ENCODE measurements at places on chromosomes 2 and 18.

DNA sequence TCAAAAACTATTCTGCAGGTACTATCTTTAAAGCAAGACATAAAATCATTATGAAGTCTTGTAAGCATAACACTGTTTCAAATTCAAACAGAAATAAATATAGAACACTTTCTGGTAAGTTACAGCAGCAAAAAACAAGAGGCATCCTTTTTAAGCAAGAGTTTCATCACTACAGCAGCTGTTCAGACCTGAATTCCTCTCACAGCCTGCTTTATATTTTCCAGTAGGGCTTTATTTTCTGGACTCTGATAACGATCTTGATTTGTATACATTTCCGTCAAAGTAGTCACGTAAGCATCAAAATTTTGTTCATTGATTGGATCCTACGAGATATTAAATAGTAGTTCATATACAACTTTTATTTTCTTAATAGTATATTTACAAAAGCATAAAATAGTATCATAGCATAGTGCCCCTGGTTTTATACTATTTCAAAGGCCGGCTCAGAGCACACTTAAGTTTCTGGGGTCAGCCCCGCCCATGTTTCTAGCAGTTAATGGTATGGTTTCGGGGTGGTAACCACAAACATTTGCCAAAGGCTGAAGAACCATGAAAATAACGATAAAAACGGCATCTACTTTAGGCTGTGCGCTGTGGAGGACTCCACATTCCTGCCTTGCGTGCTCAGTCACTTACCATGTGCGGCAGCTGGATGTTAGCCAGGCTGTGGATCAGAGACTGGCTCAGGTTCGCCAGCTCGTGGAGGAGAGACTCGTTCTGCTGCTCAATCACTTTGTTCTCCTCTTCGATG, 47.5 kb upstream of the PXDN start:
- DNase-seq = no peak

- DNase-seq = no peak
Measured at GRCh38 chr2:29189052-29189451, 73.8 kb downstream of the CLIP4 start.

GRCh38 chr18:78526923-78527711, 452.5 kb upstream of the SALL3 start:
- DNase-seq = no peak

- no peak for DNase-seq
Measured at GRCh38 chr2:84991404-84992160, 20.6 kb downstream of the KCMF1 start.

- peak; percentile 40 for DNase-seq
Measured at GRCh38 chr2:234288974-234289455, 207.9 kb downstream of the ARL4C start.

DNA sequence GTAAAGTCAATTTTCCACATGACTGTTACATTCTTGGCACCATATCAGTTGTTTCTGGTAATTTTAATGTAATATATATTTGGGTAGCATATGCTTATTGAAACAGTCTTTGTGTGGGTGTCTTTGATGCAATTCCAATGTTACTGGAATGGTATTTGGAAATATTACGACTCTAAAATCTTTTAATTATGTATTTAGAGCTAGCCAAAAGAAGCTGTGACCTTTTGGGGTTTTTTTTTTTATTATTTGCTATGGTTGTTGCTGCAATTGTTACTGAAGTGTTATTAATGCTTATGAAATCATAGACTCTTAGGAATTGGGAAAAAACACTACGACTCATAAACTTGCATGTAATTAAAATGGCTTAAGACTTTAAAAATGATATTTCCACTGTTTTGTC, 95.9 kb downstream of the AOX1 start:
- no peak for DNase-seq

- no peak for DNase-seq
Measured at GRCh38 chr2:102018823-102019445, 27.2 kb downstream of the IL1R2 start.

DNA sequence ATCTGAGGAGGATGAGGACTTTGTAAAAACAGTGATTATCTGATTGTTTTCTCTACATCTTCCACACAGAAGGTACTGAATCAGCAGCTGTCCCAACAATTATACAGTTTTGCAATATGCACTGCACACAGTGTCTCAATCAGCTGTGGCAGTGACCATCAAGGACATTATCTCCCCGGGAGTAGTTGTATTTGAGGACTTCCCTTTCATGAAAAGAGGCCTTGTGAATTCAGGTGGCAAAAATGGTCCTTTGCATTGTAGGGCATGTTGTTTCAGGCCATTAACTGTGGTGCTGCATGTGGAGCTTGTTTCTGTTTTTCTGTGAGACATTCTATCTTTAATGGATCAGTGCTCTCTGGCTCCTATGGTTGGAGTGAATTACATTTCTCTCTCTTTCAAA, 779.4 kb upstream of the FSHR start:
- no peak for DNase-seq

- no peak for DNase-seq
Measured at GRCh38 chr2:861655-862354, 88.8 kb upstream of the SNTG2 start.

DNA sequence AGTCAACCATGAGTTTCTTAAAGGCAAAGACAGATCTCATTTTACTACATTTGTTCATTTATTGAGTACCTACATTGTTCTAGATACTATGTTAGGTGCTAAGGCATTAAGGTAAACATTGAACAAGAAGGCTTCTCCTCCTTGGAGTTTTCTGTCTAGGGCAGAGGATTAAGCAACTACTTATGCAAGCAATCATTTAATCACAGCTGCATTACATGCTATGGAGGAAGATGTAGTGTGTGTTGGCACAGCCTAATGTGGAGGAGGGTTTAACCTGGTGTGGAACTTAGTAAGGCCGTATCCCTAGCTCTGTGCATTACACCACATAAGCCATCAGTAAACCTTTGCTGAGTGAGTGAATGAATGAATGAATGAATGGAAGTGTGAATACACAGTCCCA, 106.5 kb upstream of the MAP3K20 start:
- DNase-seq = no peak

DNA sequence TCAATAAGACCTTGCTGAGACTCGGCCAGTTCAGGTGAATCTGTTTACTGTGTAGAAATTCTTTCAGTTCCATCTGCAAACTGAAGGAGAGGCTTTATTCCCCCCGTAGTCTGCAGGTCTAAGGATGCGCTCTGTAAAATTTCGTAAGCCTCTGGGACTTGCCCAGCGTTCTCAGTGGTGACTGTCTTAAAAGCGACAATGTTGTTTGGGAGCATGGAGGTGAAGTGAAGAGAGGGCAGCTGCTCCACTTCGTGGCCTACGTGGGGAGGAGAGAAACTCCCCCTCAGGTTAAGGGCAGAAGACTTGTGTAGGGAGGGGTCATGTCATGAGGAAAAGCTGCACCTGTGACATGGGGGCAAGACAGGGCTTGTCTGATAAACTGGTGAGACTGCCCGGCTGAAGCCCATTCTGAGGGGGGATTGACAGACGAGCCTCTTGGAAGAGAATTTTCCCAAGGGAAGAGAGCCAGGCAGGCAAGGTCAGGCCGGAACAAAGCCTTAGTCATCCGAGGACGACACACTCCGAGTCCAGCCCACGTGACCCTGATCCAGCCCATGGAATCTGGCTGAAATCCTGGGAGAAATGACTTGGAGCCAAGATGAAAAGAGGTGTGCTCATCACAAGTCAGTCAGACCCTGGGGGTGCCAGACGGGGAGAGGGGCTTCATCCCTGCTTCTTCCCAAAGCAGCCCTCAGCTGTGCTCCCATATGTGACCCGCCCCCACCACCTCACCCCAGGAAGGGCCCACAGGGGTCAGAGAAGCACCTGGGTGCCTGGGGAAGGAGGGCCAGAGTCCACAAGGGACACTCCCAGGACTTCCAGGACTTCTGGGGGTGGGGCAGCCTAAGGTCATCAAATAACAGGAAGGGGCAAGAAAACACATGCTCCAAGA, 88.5 kb upstream of the SH3BP4 start:
- peak; percentile 68 for DNase-seq

GRCh38 chr2:130825966-130826253, 10.8 kb upstream of the ARHGEF4 start:
- no peak for DNase-seq

DNA sequence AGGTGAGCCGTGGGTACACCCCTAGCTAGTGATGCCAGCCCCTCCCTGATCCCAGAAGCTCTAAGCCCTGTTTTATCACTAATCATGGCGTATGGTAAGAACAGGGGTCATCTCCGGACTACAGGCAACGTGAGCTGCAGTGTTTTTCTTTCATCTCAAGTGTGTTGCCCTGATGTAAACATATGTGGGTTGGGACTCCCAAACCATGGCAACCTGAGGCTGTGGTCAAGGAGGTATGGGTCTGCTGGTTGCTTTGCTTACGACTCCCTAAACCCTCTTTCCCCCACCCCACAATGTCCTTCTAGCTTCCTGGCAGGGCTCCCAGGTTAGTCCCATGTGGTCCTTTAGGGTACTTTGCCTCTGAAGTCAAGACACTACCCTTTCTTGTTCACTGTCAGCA, 53.6 kb upstream of the AFF3 start:
- no peak for DNase-seq

- peak; percentile 23 for DNase-seq
Measured at GRCh38 chr2:25617948-25618646, 55.3 kb downstream of the DTNB start.

DNA sequence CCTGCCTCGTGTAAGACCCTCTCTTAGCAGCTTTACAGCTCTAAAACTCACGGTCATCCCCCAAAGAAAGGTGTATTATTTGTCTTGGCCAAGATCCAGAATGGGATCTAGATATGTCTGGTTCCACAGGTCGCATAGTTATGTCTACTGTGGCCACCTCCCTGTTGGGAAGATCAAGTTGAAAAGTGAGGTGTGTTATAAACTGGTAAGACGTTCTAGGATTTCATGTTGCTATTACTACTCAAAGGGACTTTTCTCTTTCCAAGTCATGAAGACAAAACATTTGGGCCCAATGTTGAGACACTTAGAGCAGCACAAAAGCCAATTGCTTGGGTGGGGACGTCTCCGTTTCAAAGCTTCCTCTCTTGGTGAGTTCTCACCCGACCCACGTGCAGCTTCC, 766.0 kb downstream of the RNF144A start:
- DNase-seq = no peak

DNA sequence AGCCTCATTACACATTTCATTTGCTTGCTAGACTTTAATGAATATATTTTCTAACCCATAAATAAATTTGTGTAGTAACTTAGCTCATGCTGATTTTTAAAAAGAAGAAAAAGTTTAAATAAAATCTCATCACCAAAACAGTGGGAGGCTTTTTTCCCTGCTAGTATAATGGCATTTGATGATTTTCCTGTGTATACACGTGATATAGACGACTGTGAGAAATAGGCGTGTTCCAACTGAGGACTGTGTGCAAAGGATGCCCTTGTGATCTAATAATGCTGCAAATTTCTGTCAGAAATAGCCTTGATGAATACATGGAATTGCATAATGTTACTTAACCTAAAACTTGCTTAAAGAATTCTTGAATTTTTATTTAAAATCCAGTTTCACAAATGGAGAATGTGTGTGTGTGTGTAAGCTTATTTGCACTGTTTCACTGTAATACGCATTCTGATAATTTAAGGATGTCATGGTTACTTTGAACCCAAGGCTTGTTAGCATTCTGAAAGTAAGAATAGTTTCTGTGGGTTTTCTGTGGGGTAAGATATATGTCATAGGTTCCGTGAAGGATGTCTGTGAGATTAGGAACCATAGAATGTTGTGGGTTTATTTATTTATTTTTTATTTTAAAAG, 178.0 kb downstream of the DLGAP1 start:
- no peak for DNase-seq

DNA sequence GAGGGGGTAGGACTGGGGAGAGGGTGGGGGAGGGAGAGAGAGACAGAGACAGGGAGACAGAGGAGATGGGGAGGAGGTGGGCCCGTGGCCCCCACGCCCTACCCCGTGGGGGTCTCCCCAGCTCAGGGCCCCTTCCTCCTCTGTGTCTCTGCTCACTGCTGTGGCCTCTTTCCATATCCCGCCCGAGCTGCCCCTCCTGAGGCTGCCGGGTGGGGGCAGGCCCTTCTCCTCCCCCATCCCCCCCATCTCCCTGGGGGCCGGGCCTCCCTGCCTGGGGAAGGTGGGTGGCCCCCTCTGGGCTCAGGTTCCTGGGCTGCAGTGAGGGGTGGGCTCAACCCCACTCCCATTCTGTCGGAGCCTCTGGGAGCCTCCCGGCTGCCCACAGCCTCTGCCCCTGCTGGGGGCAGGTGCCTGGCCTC, 332 bp upstream of the PDCD1 start:
- no peak for DNase-seq

DNA sequence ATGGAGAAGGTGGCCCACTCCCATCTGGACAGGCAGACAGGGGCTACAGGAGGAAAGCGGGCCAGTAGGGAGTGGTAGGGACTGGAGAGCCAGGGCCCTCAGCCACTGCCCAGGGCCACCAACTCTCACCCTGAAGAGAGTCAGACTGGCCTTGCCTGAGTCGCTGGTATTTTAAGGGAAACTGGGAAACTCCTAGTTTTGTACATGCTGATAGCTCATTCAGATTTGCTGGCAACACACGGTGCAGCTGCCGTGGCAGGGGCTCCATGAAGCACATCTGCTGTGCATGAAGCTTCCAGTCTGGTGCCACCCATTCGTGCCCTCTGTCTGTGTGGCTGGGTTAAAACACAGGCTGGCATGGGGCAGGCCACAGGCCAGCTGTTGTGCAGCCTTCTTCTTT, 137.3 kb upstream of the GLI2 start:
- DNase-seq = no peak

- DNase-seq = no peak
Measured at GRCh38 chr2:38722271-38723061, 28.7 kb downstream of the SRSF7 start.

- no peak for DNase-seq
Measured at GRCh38 chr2:200772620-200773019, 39.1 kb upstream of the BZW1 start.

DNA sequence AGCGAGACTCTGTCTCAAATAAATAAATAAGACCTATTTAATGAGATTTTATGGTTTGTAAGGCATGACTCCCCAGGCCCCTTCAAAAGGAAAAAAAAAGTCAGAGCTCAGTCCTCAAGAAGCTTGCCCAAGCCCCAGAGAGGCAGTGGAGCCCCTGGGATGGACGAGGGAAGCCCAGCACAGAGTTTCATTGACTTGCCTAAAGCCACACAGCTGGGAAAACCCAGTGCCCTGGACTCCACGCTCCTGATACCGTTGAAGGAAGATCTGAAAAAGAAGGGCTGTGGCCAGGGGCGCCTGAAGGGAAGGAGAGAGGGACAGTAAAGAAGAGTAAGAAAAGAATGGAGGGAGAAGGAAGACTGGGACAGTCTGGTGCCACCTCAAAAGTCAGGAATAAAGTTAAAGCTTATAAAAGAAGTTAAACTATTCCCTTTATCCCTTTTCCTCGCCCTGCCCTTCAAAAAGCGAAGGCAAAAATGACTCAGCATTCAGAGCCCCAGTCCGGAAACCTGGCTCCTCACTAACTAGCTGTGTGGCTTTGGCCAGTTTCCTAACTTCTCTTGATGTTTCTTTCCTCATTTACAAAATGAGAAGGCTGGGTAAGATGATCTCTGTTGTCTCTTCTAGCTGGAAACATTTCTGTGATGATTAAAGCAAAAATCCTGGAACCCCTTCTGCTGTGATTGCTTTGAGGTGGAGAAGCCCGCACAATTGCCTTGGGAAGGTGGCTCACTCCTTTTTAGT, 46.7 kb downstream of the LYPD1 start:
- peak; percentile 51 for DNase-seq
